ENCODE measurements at places on chromosomes 2 and 18. TPM values are rescaled to one million over a fixed set of nuclear protein-coding genes. Genes with fewer than 3 reads are reported as not detected.

PLEK gene
- 1.7 TPM for total RNA-seq

DNA sequence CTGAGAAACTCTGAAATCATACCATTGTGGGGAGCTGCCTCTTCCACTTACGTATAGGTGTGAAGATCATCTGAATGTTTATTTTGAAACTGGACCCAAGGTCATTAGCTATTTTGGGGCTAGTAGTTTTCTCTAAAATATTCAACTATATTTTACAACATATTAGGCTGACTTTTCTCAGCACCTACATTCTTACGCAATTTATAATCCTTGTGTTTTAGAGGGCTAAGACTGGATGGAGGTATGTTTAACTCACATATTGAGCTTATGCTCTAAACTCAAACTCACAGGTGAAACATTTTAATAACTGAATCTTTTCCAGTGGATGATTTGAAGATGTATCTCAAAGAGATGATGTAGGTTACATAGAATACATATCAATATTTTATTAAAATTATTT lies 49.2 kb downstream of the EFEMP1 start:
- H3K4me3 ChIP-seq, result no peak overlapping the region
- H3K27ac ChIP-seq, result no peak overlapping the region
- DNase-seq, result no peak

- H3K27me3 ChIP-seq, result no peaks in the 10 kb centered on the region
- H3K36me3 ChIP-seq, result no peaks in the 10 kb centered on the region
These were observed 318.9 kb upstream of the RND3 start for GRCh38 chr2:150806336-150806735.

DNA sequence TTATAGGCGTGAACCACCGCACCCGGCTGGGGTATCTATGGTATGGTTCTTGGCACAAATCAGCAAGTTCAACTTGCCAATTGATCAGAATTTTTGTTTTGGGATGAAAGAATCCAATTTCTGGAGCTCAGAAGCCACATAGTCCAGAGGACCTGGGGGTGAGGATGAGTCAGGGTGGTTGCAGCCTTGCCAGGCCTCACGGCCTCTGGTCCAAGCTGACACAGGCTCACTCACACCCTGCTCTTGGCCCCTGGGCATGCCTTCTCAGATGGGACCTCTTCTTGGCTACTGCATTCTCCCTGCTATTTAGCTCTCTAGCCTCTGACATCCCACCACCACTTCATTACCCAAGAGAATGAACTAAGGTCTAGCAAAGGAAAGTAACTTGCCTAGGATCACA lies 16.3 kb downstream of the CAPG start:
- DNase-seq, result no peak
- peak overlapping the region; percentile 33 for H3K27ac ChIP-seq
- H3K4me3 ChIP-seq, result no peak overlapping the region
- peaks cover 52% of the 10 kb centered on the region for H3K4me1 ChIP-seq

DNA sequence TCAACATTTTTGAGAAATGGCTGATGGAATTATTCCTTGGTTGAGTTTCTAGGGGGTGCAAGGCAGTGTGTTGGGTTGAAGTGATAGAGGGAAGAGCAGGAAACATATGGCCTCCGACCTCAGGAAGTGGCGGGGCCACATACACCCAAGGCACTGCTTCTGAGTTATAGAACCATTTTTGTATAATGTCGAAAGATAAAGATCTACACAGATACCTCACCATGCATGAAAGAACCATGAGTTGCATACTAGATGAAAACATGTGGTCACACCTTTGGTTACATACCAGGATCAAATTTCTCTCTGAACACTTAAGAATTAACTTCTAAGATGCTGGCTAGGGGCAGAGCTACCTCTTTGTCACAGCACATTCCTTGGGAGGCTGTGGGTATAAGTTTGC lies 23.2 kb downstream of the LAMA3 start:
- peaks cover 3% of the 10 kb centered on the region for H3K36me3 ChIP-seq
- H3K4me3 ChIP-seq, result no peak overlapping the region
- H3K27ac ChIP-seq, result no peak overlapping the region
- no peaks in the 10 kb centered on the region for H3K27me3 ChIP-seq
- peaks cover 12% of the 10 kb centered on the region for H3K4me1 ChIP-seq
- no peak for DNase-seq

Measured in suprapubic skin (tissue), 4 donors.